ENCODE measurements at places on chromosomes 3 and 15.

GRCh38 chr15:97140216-97140615, 809.7 kb downstream of the NR2F2 start:
- no peak for DNase-seq

GRCh38 chr3:51955893-51956770, 951 bp downstream of the GPR62 start:
- DNase-seq = no peak

DNA sequence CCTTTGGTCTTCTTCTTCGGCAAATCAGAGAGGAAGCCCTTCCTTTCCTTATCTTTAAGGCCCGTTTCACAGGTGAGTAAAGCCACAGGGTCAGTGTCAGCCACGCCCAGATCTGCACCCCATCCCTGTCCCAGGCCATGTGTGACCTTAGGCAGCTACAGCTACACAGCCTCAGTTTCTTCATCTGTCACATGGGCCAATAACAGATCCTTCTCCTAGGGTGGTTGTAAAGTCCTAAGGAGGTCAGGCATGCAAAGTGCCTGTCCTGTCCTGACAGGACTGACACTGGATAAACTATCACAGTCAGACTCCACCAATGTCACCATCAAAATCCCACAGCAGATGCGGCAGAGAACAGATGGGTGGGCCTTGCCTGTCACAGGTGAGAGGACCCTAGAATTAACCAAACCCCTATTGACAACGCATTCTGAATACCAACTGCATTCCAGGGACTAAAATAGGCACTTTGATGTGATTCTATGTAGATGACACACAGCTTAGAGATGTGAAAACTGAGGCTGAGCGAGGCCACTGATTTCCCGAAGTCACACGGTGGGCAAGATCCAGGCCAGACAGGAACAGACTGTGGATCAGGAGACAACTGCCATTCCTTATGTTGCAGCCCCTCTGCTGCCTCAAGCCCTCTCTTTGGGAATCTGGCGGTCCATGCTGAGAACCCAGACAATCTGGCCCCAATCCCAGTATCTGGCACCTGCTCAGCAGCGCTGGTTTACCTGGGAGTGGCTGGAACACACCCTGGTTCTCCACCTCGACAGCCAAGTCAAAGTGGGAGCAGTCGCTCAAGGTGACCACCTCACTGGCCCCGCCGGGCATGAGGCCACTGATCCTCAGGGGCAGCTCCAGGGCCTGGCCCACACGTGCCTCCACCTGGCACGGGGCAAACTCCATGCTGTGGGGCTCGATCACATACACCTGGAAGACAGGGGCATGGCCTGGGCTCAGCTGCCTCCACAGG, 48.7 kb downstream of the NUP210 start:
- no peak for DNase-seq

DNA sequence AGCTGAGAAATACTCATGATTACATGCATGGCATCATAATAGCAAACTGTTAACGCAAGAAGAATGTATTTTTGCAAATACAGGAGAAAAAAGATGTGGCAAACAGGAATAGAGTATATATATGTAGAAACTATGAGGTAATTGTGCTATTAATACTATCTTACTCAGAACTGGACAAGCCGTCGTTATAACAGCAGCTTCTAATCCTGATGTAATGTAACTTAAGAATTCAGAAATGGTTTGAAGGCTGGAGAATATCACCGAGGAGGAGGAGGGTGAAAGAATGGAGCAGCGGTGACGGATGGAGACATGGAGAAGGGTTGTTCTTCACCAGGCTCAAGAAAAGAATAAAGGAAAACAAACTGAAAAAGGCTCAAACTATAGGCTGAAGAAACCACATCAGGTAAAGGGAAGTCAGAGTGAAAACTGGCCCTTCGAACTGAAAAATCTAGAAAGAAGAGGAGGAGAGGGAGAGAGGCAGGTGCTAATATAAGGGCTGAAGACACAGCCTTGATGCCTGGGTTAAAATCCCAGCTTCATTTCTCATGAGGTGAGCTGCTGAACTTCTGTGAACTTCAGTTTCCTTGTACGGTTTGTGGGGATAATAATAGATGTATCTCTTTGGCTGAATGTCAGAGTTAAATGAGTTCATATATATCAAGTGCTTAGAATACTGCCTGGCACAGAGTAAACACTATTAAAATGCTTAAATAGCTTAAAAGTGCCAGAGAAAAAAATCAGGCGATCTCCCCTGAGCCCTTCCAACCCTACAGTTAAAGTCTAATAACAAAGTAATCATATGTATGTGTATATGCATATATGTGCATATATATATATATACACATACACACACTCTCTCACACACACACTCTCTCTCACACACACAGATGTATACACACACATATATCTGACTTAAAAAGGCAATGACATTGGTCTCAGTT, 43.9 kb downstream of the GOLIM4 start:
- no peak for DNase-seq

- no peak for DNase-seq
Observed at GRCh38 chr15:39589815-39590644, 9.2 kb downstream of the THBS1 start.

- DNase-seq = no peak
Observed at GRCh38 chr15:93913871-93914270, 317.5 kb upstream of the MCTP2 start.

DNA sequence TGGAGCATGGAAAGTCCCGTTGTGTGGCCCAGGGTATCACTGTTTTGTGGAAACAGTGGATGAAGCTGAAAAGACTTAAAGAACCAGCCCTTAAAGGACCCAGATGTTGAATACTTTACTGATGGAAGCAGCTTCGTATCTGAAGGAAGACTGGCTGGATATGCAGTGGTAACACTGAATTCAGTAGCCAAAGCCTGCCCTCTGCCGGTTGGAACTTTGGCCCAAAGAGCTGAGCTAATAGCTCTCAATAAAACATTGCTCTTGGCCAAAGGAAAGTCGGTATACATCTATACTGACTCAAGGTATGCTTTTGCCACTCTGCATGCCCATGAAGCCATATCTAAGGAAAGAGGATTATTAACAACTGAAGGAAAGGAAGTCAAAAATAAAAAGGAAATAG, 885.4 kb downstream of the PDCD6IP start:
- no peak for DNase-seq

DNA sequence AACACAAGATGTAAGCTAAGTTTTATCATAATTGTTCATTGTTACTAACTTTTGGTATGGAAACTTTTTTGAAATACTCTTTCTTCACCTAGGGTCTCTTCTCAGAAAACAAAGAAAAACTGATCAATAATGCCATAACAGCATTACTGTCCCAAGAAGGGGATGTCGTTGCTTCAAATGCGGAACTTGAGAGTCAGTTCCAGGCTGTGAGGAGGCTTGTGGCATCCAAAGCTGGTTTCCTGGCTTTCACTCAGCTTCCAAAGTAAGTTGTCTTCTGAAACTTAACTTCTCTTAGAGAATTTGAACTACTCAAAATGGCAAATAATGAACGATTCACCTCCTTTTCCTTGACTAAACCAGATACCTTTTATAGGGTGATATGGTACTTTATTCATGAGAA, 39.3 kb downstream of the DNAJC13 start:
- DNase-seq = no peak

DNA sequence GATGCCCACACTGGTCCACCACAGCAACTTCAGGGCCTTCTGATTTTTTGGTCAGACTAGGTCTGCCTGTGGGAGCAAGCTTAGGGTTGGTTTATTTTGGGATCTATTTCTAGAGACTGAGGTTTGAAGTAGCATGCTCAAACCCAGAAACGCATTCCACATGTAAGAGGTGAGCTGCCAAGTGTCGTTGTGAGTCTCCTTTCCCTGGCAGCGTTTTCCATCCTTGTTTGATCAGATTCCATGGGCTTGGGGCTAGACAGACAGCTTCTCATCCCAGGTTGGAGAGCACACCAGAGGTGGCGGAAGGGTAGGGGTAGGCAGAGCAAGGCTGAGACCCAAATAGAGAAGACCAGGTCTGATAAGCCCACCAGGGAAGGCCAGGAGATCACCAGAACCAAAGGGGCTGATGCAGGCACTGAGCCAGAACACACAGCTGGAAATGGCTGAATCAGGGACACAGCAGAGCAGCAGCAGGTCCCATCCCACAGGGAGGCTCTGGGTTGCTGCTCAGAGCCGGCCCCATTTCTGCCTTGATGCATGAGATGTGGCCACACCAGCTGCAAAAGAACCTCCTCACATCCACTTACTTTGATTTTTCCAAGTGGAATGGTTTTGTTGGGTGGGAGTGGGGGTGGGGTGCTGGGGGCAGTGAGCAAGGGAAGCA, 186.8 kb downstream of the THSD4 start:
- DNase-seq = no peak

DNA sequence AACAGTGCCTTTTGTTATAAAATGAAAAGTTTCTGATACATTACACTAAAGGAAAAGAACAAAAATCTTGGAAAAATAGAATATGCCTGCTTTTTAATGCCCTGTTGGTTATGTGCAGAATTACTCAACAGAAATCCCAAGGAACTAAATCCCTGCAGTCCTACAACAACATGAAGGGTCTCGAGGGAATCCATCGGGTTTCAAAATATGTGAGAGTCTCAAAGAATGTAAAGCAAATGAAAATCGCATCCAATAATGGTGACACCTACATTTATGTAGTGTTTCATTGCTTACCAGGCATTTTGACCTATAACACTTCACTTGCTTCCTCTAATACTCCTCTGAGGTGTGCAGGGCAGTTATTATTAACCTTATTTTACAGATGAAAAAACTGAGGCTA, 411.3 kb downstream of the FOXP1 start:
- no peak for DNase-seq

DNA sequence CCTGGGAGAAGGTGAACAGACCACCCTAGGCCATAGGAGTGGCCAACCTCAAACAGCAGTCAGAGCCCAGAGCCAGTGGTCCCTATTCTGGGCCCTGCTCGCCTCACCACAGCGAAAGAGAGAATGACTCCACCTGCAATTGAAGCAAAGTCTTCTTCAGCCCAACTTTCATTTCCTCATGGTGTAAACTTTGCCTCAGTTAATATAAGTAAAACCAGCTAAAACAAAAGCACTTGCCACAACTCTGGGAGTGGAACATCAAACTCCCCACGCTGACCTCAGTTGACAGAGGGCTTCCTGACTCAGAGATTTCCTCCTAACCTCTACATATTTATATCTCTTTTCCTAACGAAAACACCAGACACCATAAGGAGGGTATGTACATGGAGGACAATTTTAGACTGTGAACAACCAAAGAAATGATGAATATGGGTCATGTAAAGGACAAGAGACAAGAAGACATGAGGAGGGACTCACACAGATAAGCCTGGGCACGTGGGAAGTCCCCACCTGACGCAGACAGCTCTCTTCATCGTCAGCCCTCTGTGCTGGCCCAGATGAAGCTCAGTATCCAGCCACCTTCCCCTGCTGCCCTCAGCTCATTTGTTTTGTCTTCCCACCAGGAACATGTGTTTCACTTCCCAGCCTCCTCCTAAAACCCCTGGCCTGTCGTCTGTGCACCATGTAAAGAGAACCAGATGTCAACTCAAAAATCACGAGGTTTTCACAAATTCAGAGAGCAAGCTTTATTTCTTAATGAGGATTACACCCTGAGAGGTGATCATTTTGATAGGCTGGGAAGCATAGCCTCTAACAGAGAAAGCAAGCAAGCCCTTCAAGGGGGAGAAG, 140.9 kb downstream of the KCNMB2 start:
- DNase-seq = no peak

- DNase-seq = no peak
Observed at GRCh38 chr3:42856544-42856943, 19.1 kb downstream of the CYP8B1 start.

- DNase-seq = no peak
Observed at GRCh38 chr15:48374472-48374871, 43.2 kb downstream of the DUT start.

DNA sequence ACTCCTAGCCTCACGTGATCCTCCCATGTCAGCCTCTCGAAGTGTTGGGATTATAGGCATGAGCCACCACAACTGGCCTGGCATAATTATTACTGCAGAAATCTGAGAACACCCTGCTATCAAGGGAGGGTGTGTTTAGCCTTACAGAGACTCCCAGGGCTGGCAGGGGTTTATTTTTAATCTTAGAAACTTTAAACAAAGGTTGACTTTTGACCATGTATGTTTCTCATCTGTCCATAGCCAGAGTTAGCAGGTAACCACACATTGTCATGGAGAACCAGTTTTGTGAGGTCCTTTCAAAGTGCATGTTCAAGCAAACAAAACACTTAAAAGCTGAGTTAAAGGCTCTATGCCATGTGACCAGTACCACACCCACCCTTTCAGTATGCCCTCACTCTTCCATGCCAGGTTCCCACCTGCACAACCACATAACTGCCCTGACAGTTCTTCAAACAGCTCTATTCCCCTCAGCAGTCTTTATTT, 11.1 kb downstream of the SIAH2 start:
- no peak for DNase-seq

- DNase-seq = no peak
Observed at GRCh38 chr15:40925863-40926658, 3.1 kb upstream of the DLL4 start.

- no peak for DNase-seq
Observed at GRCh38 chr15:65986416-65986815, 117.1 kb downstream of the RAB11A start.

- no peak for DNase-seq
Observed at GRCh38 chr15:68781766-68782588, 38.7 kb downstream of the ANP32A start.

DNA sequence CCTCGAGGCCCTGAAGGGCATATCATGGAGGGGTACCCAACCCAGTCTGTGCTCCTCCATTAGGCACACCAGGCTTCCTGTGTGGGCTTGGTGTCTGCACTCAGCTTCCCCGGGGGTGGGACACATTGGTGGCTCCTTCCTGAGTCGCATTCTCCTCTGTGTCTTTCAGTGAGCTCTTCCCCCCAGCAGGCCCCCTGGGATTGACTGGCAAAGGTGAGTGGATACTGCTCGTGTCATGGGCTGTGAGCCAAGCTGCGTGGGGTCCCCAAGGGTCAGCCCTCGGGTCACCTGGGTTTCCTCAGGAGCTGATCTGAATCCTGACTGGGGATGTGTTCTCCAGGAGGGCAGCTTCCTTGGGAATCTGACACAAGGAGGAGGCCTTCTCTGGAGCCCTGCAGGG, 231.0 kb downstream of the SNRPN start:
- no peak for DNase-seq

DNA sequence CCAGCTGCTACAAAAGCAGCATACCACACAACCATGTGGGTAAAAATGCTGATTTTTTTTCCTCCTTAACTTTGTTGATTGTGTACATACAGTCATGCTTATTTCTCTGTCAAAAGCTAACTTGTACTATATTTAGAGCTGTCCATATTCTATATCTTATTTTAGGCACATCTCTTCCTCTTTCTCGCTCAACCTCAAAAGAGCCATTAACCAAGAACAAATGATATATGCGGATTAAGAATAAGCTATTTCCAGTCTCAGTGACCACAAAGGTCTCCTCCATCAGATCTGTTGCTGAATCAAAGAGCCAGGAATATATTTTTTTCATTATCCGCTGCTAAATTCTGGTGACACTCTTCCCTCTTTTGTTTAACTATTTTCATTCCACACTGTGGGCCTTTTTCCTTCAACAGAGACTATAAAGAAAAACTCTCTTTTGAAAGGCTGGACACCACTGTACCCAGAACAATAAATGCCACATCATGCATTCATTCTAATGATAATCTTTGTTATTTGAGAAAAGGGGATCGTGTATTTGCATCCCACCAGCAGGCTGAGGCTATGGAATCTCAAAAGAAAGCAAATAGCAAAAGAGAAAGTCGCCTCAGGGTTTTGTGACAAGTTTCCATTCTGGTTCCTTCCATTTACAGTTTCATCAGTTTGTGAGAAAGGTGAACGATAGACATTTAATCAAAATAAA, 8.0 kb downstream of the TMEM212 start:
- no peak for DNase-seq

GRCh38 chr15:26891448-26892181, 24.8 kb downstream of the GABRA5 start:
- no peak for DNase-seq

GRCh38 chr3:161310649-161311423, 60.5 kb downstream of the SPTSSB start:
- peak; percentile 7 for DNase-seq
